Astrocyte (in vitro differentiated cells and primary cell): ENCODE measurements at places on chromosomes 1 and 21. TPM values are rescaled to one million over a fixed set of nuclear protein-coding genes. Genes with fewer than 3 reads are reported as not detected.

Gene OR2T29
- total RNA-seq, result not detected in 2 replicates

Gene LAD1
- total RNA-seq, result 0.29 and 1.2 TPM in 2 replicates

Gene UBASH3A
- not detected in 2 replicates for total RNA-seq

Gene SLC6A17
- total RNA-seq, result 3.6 and 4.4 TPM in 2 replicates

Gene MFAP2
- 121 and 132 TPM in 2 replicates for total RNA-seq

Gene FCN3
- total RNA-seq, result not detected in 2 replicates

Gene CRP
- total RNA-seq, result not detected in 2 replicates

Gene TMEM200B
- total RNA-seq, result 3.6 and 4.7 TPM in 2 replicates

Gene LPAR3
- total RNA-seq, result 0.70 and 0.91 TPM in 2 replicates

Gene CYP4X1
- 0.24 TPM in 1 of 2 replicates, not detected in the other for total RNA-seq

Gene LRRC38
- total RNA-seq, result not detected in 2 replicates

Gene MX2
- 8.6 and 13.8 TPM in 2 replicates for total RNA-seq

Gene SYT11
- total RNA-seq, result 22.1 and 22.3 TPM in 2 replicates

Gene ADORA1
- 2.2 and 5.7 TPM in 2 replicates for total RNA-seq

Gene CREG1
- total RNA-seq, result 34.6 and 36.0 TPM in 2 replicates

Gene FCGR1A
- total RNA-seq, result not detected in 2 replicates

Gene ARHGEF2
- 98.3 and 99.3 TPM in 2 replicates for total RNA-seq
